ENCODE measurements at places on chromosomes 16 and 17.
A peak's percentile ranks its signal among the peaks of the same experiment; 100 is the strongest.

GRCh38 chr17:72948115-72948514, 144.4 kb downstream of the SLC39A11 start:
- DNase-seq: no peak

- DNase-seq: no peak
These were observed 37.3 kb upstream of the MMD start for GRCh38 chr17:55458978-55459377.

GRCh38 chr16:79122343-79122742, 478.2 kb downstream of the MAF start:
- DNase-seq: no peak

DNA sequence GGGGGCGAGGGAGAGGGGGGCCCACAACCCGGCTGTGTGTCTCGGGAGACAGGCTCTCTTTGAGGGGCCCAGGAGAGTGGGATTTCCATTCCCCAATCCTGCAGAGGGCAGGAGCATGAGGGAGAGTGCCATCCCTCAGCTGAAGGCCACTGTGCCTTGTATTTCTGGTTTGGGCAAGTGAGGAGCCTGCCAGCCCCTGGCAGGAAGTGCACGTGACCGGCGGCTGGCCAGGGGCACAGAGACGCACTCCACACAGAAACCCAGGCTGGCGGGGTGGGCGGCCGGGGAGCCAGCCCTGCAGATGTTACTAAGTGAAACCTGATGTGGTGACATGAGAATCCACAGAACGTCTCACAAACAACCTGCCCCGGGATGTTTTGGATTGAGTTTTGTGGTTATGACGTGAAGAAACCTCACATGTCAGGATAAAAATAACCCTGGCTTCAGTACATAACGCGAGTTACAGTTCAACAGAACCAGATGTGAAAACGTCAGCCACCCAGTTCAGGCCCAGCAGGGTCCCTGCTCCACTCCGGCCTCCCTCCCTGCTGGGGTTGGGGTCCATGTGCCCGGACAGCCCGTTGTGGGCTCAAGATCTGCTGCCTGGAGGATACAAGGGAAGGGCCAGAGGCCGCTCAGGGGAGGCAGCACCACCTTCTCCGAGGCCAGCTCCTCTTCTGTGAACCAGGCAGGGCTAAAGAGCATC, 51.7 kb upstream of the MTSS2 start:
- DNase-seq: no peak

DNA sequence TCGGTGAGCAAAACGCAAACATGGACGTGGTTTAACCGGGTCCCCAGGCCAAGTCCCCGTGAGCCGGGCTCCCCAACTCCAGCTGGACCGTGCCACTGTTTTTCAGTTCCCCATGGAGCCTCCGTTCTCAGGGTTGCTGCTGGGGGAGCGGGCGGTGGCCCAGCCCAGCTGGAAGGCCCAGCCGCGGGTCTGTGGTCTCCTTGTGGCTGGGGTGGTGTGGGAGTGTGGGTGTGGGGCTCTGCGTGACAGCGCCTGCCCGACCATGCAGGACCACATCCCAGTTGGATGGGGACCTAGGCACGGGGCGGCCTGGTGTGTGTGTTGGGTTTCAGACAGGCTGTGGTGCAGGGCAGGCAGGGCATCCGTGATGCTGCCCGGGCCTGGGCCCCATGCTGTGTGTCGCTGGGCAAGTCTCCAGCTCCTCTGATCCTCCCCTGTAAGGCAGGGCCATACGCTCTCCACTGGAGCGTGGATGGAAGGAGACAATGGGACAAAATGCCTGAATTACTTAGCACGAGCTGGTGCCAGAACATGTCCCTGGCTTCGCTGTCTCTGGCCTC, 40.3 kb downstream of the COX4I1 start:
- no peak for DNase-seq

GRCh38 chr17:34998205-34998604, 17.9 kb downstream of the LIG3 start:
- peak; percentile 76 for DNase-seq

- no peak for DNase-seq
These were observed 53.4 kb downstream of the BEAN1 start for GRCh38 chr16:66480265-66481080.

- peak; percentile 78 for DNase-seq
These were observed 7.5 kb downstream of the EPOP start for GRCh38 chr17:38667099-38667786.

- no peak for DNase-seq
These were observed 2.5 kb upstream of the AXIN1 start for GRCh38 chr16:354971-355461.

GRCh38 chr16:84891149-84891795, 71.5 kb downstream of the CRISPLD2 start:
- no peak for DNase-seq

GRCh38 chr17:60661489-60661888, 16.2 kb upstream of the BCAS3 start:
- no peak for DNase-seq

DNA sequence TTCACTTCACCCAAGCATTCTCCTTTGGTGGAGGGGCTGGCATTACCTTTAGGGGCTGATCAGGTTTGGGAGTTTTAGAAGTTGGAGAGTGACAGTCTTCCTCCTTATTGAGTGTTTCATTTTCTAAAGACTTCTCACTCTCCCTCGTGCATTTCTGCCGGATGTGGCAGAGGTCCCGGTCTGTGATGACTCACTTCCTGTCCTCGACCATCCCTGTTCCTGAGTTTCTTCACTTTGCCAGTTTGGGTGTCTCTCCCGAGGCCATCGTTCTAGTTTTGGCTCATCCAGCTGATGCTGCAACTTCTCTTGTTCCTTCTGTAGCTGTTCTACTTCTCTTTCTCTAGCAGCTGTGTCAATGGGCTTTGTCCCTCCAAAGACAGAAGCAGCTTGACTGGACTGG, 104.3 kb downstream of the PHKB start:
- DNase-seq: peak; percentile 81

DNA sequence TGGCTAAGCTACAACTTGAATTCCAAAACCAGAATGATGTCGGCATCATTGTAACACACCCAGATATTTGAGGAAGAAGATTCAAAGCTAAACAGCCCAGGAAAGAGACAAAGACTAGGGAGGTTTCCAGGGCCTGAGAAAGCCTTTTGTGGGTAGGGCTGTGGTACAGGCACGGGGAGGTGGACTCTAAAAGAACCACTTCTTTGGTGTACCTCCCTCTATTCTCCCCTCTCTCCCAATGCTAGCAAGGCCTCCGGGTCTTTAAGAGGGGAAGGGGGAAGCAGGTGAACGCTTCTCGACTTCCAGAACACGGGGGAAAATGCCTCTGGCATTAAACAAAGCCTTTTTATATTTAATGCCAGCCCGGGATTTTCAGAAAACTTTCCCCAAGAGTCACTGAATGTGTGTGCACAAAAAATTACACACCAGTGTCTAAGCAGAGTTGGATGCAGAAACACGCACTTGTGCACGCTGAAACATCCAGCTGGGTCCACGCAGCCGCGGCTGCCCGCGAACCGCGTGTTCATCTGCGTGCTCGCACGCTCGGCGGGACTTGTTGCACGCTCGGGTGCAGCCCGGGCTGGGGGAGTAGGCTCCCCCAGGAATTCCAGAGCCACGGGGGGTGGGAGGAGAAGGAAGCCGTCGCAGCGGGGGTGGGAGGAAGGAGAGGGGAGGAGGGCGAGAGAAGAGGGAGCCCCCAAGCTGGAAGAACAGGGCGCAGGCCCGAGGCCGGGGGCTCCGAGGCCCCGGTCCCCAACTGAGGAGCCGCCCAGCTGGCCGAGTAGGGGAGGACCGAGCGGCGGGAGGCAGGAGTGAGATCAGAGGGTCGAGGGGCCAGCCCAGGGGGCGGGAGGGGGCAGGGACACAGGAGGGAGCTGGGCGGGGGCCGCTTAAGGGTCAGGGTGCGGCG, 20.1 kb upstream of the ZNF423 start:
- DNase-seq: no peak

DNA sequence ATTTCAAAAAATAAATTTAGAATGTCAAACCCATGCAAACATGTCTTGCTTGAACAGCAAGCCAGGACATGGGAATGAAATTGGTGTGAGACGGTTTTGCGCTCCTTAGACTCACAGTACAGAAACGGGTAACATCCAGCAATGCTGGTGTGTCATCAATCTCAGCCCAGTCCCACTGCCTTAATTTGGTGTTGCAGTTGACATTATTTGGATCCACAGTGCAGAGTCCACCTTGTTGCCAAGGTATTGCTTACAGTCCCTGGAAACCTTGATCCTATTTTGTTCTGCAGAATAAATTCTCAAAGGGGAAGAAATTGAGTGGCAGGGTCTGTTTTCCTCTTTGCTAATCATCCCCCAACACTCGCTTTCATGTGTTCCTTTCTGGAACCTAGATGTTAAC, 311.6 kb upstream of the MON1B start:
- DNase-seq: no peak

- no peak for DNase-seq
These were observed 171.8 kb upstream of the CACNG5 start for GRCh38 chr17:66663041-66663606.

DNA sequence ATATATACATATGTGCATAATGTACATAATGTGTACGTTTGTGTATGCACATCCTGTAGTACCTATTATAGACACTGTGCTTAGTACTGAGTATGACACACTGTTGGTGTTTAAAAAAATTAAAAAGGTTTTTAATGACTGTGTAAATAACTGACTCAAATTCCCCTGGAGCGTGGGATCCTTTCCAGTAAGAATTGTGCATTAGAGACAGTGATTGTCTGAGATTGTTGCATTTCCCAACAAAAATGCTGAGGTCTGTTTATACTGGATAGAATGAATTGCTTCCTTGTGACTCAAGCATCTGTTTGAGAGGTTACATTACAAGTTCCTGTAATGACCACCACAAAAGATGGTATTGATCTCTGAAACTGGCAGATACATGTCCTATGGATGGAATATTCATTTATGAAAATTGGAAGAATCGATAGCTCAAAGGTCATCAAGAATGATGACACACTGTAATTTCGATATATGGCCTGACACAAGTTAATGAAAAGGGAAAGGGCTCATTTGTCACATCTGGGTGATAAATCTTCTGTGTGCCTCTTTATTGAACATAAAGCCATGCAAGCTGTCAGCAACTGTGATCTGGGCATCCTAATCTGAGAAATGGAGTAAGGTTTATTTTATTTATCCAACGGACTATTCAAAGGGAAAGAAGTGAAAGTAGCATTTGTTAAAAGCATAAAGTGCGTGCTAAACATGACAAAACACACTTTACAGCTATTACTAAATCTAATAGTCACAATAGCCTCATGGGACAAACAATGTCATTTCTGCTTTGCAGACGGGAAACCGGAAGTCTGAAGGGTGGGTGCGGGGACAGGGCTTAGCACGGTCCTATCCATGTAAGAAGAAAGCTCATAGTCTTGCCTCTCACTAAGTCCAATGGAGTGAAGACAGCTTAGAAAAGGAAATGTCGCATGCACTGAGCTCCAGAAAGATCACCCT, 228.8 kb downstream of the CDH11 start:
- DNase-seq: no peak

- no peak for DNase-seq
These were observed 160.6 kb upstream of the RPL38 start for GRCh38 chr17:74042744-74043486.

DNA sequence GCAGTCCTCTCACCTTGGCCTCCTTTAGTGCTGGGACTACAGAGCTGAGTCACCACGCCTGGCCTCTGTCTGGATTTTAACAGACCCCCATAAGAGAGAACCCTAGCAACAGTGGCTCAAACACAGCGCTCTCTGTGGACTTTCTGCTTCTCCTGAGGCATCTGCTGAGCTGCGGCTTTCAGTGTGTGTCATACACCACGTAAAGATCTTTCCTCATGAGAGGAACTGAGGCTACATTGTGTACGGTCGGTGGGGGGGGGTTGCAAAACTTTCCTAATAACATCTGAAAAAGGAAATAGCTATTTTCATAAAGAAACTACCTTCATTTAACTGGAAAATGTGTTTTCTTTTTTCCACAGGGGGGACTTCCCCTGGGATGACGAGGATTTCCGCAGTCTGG, 32.9 kb downstream of the DEF8 start:
- DNase-seq: no peak

DNA sequence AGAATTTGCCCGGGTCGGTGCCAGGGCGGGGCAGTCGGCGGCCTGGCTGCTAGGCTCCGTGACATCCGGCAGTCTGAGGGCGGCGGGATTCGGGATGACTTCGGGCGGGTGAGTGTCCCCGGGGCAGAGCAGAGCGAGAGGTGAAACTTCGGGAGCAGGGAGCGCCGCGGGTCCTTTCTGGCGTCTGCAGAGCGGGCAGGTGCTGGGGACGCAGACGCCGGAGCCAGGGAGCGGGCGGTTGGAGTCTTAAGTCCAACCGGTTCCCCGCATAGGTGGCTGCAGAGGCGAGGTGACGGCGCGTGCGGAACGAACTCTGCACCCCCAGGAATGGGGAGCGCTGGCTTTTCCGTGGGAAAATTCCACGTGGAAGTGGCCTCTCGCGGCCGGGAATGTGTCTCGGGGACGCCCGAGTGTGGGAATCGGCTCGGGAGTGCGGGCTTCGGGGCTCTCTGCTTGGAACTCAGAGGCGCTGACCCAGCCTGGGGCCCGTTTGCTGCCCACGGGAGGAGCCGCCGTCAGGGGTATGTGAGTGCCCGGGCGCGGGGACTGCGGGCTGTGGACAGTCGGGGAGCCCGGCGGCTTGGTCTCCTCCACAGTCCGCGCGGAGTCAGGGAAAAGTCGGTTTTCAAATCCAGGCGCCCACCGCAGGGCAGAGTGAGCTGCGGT, at the start of gene B4GALNT2:
Gene B4GALNT2 (plus strand): TSS at position 71 of the 666 bp plus-strand sequence. CDS start 24 bp downstream, at position 95.
- DNase-seq: no peak

DNA sequence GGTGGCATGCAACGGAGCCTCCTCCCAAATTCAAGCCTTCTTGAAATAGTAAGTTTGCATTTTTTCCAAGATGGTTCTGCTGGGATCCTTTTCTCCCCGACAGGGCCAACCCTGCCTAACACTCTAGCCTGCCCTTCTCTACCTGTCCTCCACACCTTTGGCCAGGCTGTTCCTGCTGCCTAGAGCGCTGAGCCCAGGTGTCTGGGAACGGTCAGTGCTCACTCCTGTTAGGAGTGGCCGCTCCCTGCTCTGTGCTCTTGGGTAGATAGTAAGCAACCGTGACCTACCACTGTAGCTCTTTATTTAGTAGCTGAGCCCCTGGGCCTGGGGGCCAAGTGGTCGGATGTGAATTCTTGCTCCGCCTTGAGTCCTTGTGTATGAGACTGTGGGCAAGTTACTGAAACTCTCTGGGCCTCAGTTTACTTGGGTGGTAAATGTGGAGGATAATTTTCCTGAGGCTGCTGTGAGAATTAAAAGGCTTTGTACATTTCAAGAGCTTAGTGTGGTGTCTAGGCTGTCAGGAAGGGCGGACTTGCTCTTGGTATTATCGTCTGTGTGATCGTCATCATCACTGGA, 44.0 kb upstream of the GSE1 start:
- no peak for DNase-seq
